Activated naive CD8-positive, alpha-beta T cell treated with anti-CD3 and anti-CD28 coated beads for 36 hours (primary cell): ENCODE measurements at places on chromosomes 2 and 18. TPM values are rescaled to one million over a fixed set of nuclear protein-coding genes. Genes with fewer than 3 reads are reported as not detected.

The RND3 gene
- total RNA-seq, result not detected

The ZBTB7C gene
- not detected for total RNA-seq

The EMILIN1 gene
- total RNA-seq, result 0.76 TPM

The RMND5A gene
- 63.4 TPM for total RNA-seq

The ALPI gene
- total RNA-seq, result not detected

The DSG4 gene
- not detected for total RNA-seq

The ROCK1 gene
- total RNA-seq, result 48.0 TPM

- H3K27me3 ChIP-seq, result no peaks in the 10 kb centered on the region
- H3K36me3 ChIP-seq, result no peaks in the 10 kb centered on the region
- H3K4me3 ChIP-seq, result no peak overlapping the region
- H3K27ac ChIP-seq, result no peak overlapping the region
- DNase-seq, result no peak
Observed at GRCh38 chr18:39057423-39058064, 1491.9 kb upstream of the CELF4 start.

DNA sequence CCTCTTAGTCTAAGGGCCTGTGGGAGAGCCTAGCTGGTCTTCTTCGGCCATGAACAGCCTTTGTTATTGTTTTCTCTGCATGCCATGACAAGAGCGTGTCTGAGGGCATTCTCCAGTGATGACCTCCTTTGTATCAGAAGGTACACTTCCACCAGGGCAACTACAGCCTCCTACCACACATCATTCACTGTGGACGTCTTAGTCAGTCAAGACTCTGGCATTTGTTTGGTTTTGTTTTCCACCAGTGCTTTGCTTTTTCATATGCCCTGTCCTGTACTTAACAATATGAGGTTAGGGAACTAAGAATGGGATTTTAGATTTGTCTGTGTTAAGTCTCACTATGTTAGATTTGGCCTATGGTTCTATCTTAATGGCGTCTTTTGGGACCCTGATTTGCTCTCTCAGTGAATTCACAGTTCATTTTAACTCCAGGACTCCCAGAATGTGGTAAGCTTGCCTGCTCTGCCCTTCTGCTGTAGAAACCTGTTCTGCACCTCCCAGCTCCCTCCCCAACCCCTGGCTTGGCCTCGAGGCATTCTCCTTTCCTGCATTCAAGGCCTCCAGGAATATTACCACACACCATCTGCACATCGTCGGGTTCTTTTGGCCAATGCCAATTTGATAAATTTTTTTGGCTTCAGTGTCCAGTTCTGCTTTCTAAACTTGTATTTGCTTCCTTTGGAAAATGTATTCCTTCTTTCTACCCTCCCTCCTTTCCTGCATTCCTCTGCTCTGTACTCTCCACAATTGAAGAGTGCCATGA is 42.8 kb upstream of the IL1R1 start:
- H3K27me3 ChIP-seq, result peaks cover 8% of the 10 kb centered on the region
- H3K27ac ChIP-seq, result no peak overlapping the region
- peaks cover 3% of the 10 kb centered on the region for H3K36me3 ChIP-seq

GRCh38 chr2:85468704-85469349 is 50.3 kb downstream of the SH2D6 start:
- no peak for DNase-seq
- H3K27ac ChIP-seq, result no peak overlapping the region
- no peaks in the 10 kb centered on the region for H3K27me3 ChIP-seq
- peaks cover 4% of the 10 kb centered on the region for H3K4me1 ChIP-seq

GRCh38 chr2:101733257-101733993 is 35.9 kb downstream of the MAP4K4 start:
- H3K36me3 ChIP-seq, result peaks cover 9% of the 10 kb centered on the region
- DNase-seq, result no peak
- H3K27ac ChIP-seq, result peak overlapping the region; percentile 61

GRCh38 chr2:155404433-155405002 is 706.0 kb downstream of the KCNJ3 start:
- no peak overlapping the region for H3K27ac ChIP-seq
- no peaks in the 10 kb centered on the region for H3K4me1 ChIP-seq
- no peak overlapping the region for H3K4me3 ChIP-seq
- H3K36me3 ChIP-seq, result no peaks in the 10 kb centered on the region

DNA sequence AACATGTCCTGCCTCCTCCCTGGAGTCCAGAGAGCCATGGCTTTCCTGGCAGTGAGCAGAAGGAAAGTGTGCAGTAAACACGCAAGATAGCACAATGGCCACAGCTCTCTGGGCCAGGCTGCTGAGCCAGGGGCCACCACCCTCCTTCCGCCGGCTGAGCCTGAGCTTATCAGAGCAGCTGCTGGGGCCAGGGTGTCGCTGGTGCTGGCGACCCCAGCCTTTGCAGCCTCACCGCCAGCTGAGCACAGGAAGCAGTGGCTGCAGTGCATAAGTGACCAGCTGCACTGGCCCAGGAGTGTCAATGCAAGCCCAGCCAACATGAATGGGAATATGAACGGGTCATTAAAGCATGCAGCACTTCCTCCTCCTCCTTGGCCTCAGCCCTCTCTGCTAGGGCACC is 172.0 kb downstream of the ZFP36L2 start:
- H3K36me3 ChIP-seq, result no peaks in the 10 kb centered on the region
- no peak for DNase-seq
- H3K4me1 ChIP-seq, result peaks cover 40% of the 10 kb centered on the region
- H3K27ac ChIP-seq, result no peak overlapping the region

DNA sequence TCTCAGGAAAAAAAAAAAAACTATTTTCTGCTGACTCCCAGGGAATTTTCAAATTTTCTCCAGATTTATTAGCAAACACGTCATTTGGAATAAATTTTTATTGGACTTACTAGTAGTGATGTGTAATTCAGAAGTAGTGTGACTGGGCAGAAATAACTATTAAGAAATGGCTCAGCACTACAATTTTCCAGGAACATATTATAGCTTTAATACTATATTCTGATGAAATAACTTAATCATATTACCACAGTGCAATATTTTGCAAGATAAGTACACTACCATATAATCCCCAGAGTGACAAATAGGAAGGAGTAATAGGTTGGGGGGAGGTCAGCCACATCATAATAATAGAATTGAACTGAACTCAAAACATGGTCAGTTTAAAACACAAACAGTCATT is 19.7 kb upstream of the TNFAIP6 start:
- DNase-seq, result no peak
- H3K4me1 ChIP-seq, result no peaks in the 10 kb centered on the region
- no peak overlapping the region for H3K4me3 ChIP-seq
- no peak overlapping the region for H3K27ac ChIP-seq
- H3K36me3 ChIP-seq, result peaks cover 5% of the 10 kb centered on the region
- no peaks in the 10 kb centered on the region for H3K27me3 ChIP-seq

GRCh38 chr2:229489016-229489415 is 217.9 kb upstream of the PID1 start:
- H3K36me3 ChIP-seq, result no peaks in the 10 kb centered on the region
- no peaks in the 10 kb centered on the region for H3K27me3 ChIP-seq
- H3K4me3 ChIP-seq, result no peak overlapping the region

- H3K27ac ChIP-seq, result no peak overlapping the region
- no peak overlapping the region for H3K4me3 ChIP-seq
- no peak for DNase-seq
- H3K4me1 ChIP-seq, result no peaks in the 10 kb centered on the region
- no peaks in the 10 kb centered on the region for H3K36me3 ChIP-seq
Observed at GRCh38 chr18:75344161-75344560, 83.3 kb downstream of the SMIM21 start.

GRCh38 chr18:41058351-41059125 is 896.5 kb upstream of the PIK3C3 start:
- DNase-seq, result no peak
- H3K4me1 ChIP-seq, result no peaks in the 10 kb centered on the region
- no peaks in the 10 kb centered on the region for H3K36me3 ChIP-seq

- no peaks in the 10 kb centered on the region for H3K4me1 ChIP-seq
- no peaks in the 10 kb centered on the region for H3K36me3 ChIP-seq
- DNase-seq, result no peak
- H3K27me3 ChIP-seq, result peaks cover 11% of the 10 kb centered on the region
- no peak overlapping the region for H3K27ac ChIP-seq
Observed at GRCh38 chr2:16179701-16180416, 239.5 kb downstream of the MYCN start.

DNA sequence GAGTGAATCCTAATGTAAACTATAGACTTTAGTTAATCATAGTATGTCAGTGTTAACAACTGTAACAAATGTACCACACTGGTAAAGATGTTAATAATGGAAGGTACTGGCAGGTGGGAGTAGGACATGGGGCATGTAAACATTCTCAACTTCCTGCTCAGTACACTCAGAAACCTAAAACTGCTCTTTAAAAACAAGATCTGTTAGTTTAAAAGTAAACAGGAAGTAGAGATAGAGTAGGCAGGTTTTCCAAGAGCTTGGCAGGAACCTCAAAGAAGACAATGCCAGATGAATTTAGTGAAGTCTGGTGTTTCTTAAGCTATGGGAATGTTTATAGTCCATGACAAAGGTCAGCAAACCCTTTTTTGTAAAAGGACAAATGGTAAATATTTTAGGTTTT is 46.6 kb downstream of the CCDC138 start:
- no peaks in the 10 kb centered on the region for H3K27me3 ChIP-seq
- H3K27ac ChIP-seq, result no peak overlapping the region
- H3K4me1 ChIP-seq, result peaks cover 7% of the 10 kb centered on the region
- no peak overlapping the region for H3K4me3 ChIP-seq

GRCh38 chr2:199922856-199923255 is 11.8 kb downstream of the C2orf69 start:
- H3K4me3 ChIP-seq, result no peak overlapping the region
- peaks cover 29% of the 10 kb centered on the region for H3K36me3 ChIP-seq
- DNase-seq, result no peak
- H3K4me1 ChIP-seq, result peaks cover 18% of the 10 kb centered on the region
- H3K27me3 ChIP-seq, result no peaks in the 10 kb centered on the region
- H3K27ac ChIP-seq, result no peak overlapping the region

DNA sequence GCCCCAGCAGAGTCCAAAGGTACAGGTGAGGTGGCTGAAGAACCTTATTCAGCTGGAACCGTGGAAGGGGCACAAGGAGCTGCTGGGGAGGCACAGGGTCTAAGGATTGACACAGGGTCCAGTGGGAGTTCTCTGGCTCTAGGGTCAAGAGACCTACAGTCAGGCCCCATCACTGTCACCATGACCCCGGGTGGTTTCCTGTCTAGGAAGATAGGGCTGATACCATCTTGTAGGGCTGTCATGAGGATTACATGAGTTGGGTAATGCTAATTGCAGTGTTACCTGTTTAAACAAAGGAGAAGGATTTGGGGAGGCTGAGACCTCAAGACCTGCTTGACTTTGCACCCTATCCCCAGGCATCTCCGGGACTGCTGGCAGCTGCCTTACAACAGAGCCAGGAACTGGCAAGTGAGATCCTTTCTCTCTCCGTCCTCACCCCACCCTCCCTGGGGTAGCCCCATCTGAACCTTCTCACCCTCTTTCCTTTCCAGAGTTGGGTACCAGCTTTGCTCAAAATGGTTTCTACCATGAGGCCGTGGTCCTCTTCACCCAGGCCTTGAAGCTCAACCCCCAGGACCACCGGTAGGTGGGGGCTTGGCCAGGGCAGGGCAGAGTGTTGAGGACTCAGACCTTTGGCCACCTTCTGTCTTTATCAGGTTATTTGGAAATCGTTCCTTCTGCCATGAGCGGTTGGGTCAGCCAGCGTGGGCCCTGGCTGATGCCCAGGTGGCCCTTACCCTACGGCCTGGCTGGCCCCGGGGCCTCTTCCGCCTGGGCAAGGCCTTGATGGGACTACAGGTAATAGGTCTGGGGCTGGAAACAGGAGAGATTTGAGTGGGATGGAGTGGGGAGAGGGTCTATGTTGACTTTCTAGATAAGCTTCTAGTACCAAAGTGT is 7.5 kb downstream of the LBX2 start:
- no peaks in the 10 kb centered on the region for H3K27me3 ChIP-seq
- H3K4me1 ChIP-seq, result no peaks in the 10 kb centered on the region
- no peak for DNase-seq
- H3K4me3 ChIP-seq, result no peak overlapping the region

DNA sequence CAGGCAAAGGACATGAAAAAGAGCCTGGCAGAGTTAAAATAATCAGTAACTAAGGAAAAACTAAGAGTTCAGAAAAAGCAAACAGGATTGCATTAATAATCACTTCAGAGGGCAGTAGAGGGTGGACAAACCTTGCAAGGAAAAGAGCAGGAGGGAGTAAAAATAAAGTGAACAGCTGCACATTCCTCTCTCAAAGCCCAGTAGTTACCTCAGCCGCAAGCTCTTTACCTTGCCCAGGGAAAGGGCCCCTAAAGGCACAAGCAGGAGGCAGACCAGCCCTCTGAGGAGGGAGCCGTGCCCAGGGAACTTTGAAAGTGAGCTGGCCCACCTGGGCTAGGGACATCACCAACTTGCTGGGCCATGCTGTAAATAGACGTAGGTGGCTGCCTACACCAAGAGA is 196.9 kb downstream of the C1D start:
- peaks cover 20% of the 10 kb centered on the region for H3K27me3 ChIP-seq
- no peak overlapping the region for H3K27ac ChIP-seq
- DNase-seq, result no peak
- no peak overlapping the region for H3K4me3 ChIP-seq

DNA sequence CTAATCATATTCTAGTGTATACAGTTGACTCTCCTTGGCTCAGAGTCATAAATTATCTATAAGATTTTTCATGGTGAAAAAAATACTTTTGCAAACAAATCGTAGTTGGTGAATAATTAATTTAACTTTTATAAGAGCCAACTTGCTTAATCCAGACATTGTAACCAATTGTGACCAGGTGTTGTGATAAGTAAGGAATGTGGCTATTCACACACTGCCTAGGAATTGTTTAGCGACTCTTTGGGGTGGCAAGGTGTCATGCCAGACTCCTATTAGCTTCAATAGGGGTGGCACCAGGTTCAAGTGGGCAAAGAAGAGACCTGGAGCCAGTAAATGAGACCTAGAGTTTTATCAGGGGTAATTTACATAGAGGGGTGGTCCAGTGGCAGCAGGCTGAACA is 344.7 kb upstream of the PKDCC start:
- no peak overlapping the region for H3K4me3 ChIP-seq
- H3K27ac ChIP-seq, result no peak overlapping the region
- no peaks in the 10 kb centered on the region for H3K36me3 ChIP-seq

DNA sequence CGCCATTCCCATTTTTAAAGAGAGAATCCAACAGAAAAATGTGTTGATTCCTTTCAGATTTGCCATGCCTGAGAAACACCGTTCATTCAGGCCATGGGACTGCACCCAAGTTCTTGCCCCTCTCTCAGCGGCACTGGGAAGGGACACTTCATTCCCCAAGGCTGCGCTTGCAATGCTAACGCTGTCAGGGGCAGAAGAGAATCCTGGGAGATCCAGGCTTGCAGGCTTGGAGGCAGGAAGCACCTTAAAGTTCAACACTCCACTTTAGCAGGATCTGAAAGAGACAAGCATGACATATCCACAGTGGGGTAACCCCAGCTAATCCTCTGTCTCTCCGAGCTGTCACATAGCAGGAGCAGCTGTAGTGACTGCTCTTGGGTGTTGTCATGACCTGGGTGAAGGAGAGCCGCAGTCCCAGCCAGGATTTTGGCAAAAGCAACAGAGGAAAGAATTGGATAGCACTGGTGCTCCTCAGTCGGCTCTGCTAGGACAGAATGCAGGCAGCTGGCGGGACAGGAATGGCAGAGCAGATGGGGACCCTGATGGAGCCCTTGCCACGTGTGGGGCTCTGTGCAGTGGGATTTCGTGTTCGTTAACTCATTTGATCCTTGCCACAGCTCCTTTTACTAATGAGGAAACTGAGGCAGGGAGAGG is 22.0 kb upstream of the ODC1 start:
- H3K27me3 ChIP-seq, result no peaks in the 10 kb centered on the region
- no peaks in the 10 kb centered on the region for H3K36me3 ChIP-seq
- H3K27ac ChIP-seq, result no peak overlapping the region
- DNase-seq, result no peak
- H3K4me3 ChIP-seq, result no peak overlapping the region
- H3K4me1 ChIP-seq, result no peaks in the 10 kb centered on the region
